Left lung (tissue), 14 donors: ENCODE measurements at places on chromosomes 3 and 15. TPM values are rescaled to one million over a fixed set of nuclear protein-coding genes. Genes with fewer than 3 reads are reported as not detected.

Gene ZNF860
- 2.3 TPM for total RNA-seq

Gene IL20RB
- total RNA-seq: 1.9 TPM

Gene SERPINI2
- not detected for total RNA-seq

Gene OR5H6
- not detected for total RNA-seq

Gene ZCWPW2
- total RNA-seq: 1.9 TPM

Gene GOLGA8S
- total RNA-seq: 0.29 TPM

Gene CYP1A2
- total RNA-seq: 0.15 TPM

Gene CLDN11
- 9.9 TPM for total RNA-seq
